Mesothelial cell of epicardium (in vitro differentiated cells): ENCODE measurements at places on chromosomes 6 and 20.
A peak's percentile ranks its signal among the peaks of the same experiment; 100 is the strongest.

DNA sequence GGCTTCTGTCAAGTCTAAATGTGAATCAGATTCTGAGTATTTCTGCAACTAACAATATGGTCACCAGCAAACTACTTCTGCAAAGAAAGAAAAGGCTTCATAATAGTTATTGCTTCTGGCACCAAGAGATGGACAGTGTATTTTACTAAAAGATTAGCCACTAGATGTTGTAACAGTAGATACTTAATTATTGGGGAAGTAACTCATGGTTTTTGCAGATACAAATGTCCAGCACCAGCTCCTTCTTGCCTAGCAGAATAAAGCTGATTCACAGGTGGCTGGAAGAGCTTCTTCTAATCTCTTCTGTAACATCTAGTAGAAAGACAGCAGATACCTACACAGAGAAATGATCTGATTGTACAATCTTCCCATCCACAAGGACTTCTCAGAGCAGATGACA is 21.2 kb downstream of the ATXN1 start:
- no peak overlapping the region for H3K4me3 ChIP-seq
- no peak for DNase-seq
- H3K27ac ChIP-seq, result no peak overlapping the region
- peaks cover 81% of the 10 kb centered on the region for H3K4me1 ChIP-seq

GRCh38 chr6:113707194-113707593 is 150.0 kb upstream of the MARCKS start:
- no peaks in the 10 kb centered on the region for H3K27me3 ChIP-seq
- DNase-seq, result no peak
- H3K36me3 ChIP-seq, result no peaks in the 10 kb centered on the region
- no peaks in the 10 kb centered on the region for H3K4me1 ChIP-seq
- H3K4me3 ChIP-seq, result no peak overlapping the region

- H3K27ac ChIP-seq, result peak within 1 kb of the TSS; percentile 75
- H3K36me3 ChIP-seq, result no peaks in the 10 kb centered on the region
- DNase-seq, result peak; percentile 57
- H3K27me3 ChIP-seq, result peaks cover 2% of the 10 kb centered on the region
These were observed at the start of gene SNPH for GRCh38 chr20:1266167-1266973. Gene SNPH, plus strand, starts transcription at chr20:1266294. Its CDS starts 29,946 bp downstream, at chr20:1296240.

DNA sequence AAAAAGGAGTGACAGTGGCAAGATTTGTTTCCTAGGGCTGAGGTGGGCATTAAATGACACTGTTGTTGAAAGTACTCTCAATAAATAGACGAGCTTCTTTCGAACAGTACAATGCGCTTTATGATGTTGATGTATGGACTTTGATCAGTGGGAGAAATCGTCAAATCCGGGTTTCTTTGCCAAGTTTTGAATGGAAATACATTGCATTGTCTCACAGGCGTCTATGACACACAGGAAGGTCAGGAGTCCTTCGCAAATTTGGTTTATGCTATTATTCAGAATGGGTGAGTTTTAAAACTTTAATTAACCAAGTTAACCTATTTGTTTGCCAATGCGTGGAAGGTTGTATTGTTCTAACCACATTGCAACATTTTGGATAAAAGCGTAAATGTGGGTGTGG is 547.3 kb upstream of the SLC35B3 start:
- H3K27ac ChIP-seq, result no peak overlapping the region
- H3K4me1 ChIP-seq, result no peaks in the 10 kb centered on the region
- H3K27me3 ChIP-seq, result no peaks in the 10 kb centered on the region
- no peak for DNase-seq
- no peak overlapping the region for H3K4me3 ChIP-seq
- H3K36me3 ChIP-seq, result no peaks in the 10 kb centered on the region

GRCh38 chr6:127464881-127465459 is 5.8 kb upstream of the KIAA0408 start:
- H3K27me3 ChIP-seq, result no peaks in the 10 kb centered on the region
- no peaks in the 10 kb centered on the region for H3K36me3 ChIP-seq
- H3K27ac ChIP-seq, result no peak overlapping the region

GRCh38 chr6:93749191-93749590 is 329.8 kb upstream of the EPHA7 start:
- H3K4me1 ChIP-seq, result no peaks in the 10 kb centered on the region
- H3K27me3 ChIP-seq, result no peaks in the 10 kb centered on the region
- H3K36me3 ChIP-seq, result no peaks in the 10 kb centered on the region

DNA sequence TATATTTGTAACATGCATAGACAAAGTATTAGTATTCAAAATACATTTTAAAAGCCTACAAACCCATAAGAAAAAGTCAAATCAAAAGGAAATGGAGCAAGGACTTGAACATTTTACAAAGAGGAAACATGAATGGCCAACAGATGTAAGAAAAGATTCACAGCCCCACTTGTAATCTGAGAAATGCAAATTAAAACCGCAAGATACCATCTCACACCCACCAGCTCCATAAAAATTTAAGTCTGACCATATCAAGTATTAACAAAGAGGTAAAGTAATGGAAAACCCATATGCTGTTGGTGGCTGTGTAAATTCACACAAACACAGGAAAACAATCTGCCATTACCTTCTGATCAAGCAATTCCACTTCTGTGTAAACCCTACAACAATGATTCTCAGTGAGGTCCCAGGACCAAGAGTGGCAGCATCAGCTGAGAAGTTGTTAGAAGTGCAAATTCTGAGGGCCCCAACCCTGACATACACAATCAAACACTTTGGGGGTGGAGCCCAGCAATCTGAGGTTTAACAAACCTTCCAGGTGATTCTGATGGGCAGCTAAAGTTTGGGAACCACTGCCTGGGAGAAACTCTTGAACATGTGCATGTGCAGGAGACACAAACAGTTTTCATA is 30.9 kb downstream of the BCL2L1 start:
- DNase-seq, result no peak
- peaks cover 20% of the 10 kb centered on the region for H3K36me3 ChIP-seq
- no peaks in the 10 kb centered on the region for H3K27me3 ChIP-seq
- H3K4me1 ChIP-seq, result peaks cover 20% of the 10 kb centered on the region
- peak overlapping the region; percentile 55 for H3K27ac ChIP-seq

DNA sequence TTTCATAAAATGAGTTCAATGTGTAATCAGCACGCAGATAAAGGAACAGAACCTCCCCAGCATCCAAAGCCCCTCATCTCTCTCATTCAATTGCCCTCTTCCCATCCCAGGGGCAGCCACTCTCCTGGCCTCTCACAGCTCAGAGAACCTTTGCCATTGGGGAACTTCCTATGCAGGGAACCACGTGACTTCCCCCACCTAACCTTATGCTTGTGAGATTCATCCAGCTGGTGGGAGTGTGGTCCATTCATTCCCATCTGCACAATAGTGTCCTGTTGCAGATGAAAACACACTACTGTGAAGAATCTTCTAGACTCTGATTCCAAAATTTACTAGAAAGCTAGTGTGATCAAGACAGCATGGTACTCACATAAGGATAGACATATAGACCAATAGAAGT is 299.3 kb downstream of the CDH4 start:
- no peaks in the 10 kb centered on the region for H3K4me1 ChIP-seq
- no peaks in the 10 kb centered on the region for H3K36me3 ChIP-seq
- peaks cover 11% of the 10 kb centered on the region for H3K27me3 ChIP-seq
- H3K4me3 ChIP-seq, result no peak overlapping the region
- no peak overlapping the region for H3K27ac ChIP-seq
- DNase-seq, result no peak
